ENCODE measurements at places on chromosomes 3 and 15. TPM values are rescaled to one million over a fixed set of nuclear protein-coding genes. Genes with fewer than 3 reads are reported as not detected.

DNA sequence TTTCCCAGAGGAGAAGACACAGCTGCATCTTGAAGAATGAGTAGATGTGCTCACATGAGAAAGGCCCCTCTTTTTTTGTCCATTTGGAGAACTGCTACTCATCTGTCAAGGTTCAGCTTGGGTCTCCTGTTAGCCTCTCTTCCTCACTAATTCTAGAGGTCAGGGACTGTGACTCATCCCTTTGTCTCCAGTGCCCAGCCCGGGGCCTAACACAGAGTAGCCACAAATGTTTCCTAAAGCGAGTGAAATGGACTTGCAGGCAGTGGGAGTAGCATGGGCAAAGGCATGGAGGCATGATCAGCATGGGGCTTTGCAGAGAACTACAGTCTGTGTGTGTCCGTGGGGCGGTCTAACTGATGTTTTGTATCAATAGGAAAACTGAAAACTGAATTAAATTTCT is 33.9 kb upstream of the MRPS22 start:
- DNase-seq, result no peak

- peak; percentile 78 for DNase-seq
Observed at GRCh38 chr3:45665101-45665572, 24.1 kb upstream of the SACM1L start.

DNA sequence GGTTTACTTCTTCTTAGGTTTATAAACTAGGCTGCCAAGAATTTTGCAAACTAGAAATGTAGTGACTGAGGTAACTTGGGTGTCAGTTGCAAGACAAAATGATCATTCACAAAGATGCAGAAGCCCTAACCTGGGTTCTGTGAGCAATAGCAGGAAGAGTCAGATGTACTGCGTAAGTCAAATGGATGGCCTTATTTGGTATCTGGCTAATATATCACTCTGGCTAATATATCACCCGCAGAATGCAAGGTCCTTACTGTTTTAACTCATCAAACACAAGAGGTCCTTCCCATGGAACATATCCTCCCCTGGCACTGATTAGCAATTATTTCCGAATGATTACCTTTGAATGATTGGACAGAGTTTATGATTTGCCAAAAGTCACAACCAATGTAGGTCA is 37.4 kb downstream of the RBMS3 start:
- DNase-seq, result no peak

DNA sequence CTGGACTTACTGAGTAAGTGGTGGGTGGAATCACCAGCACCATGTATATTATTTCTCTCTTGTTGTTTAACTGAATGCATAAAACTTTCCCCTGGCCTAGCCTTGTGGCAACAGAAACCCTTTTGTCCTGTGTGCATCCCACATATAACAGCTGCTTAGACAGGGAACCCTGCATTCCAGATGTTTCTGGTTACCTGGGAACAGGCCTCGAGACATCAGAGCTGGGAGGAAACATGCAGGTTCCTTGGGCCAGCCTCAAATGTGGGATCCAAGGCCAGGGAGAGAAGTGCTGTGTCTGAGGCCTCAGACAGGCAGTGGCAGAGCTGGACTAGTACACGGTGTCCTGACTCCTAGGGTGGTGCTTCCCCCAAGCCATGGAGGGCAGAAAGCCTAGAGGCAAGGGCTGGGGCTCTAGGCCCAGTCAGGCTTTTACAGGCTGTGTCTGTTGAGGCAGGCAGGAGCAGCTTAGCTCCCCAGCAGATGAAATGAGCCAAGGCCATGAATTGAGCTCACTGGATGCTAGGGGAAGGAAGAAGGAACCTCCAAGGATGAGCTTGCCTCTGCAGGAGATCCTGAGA is 57.7 kb downstream of the ITGA11 start:
- peak; percentile 16 for DNase-seq

The VIPR1 gene
- 14.1 TPM for polyA plus RNA-seq

- DNase-seq, result no peak
Observed at GRCh38 chr3:181362378-181362777, 349.3 kb upstream of the SOX2 start.

DNA sequence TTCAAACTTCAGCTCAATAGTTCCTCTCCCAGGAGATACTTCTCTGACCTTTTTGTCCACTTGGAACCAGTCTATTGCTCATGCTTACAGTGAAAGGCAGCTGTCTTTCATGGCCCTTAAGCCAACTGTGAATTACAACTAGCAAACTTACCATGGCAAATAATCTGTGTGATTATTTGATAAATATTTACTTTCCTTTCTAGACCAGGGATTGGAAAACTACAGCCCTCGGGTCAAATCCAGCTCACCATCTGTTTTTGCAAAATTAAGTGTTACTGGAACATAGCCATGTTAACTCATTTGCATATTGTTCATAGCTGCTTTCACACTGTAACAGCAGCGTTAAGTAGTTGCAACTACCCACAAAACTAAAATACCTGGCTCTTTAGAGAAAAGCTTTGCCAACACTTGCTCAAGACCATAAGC is 289.1 kb upstream of the MCTP2 start:
- DNase-seq, result no peak

The THPO gene
- polyA plus RNA-seq, result 11.9 TPM

- DNase-seq, result no peak
Observed at GRCh38 chr3:8635631-8636030, 9.0 kb downstream of the SSUH2 start.

The CILP gene
- polyA plus RNA-seq, result 0.36 TPM

DNA sequence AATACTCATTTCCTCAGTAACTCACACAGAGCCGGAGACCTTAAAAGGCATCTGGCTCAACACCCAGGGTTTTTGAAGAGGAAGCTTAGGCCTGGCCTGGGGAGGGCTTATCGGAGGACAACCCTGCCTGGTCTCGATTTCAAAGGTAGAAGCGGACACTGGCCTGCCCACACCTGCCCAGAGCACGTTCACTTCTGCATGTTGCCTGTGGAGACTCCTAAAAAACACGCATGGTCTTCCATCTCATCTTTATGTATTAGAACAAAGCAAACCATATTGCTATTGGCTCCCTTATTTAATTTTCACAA is 55.5 kb upstream of the FURIN start:
- no peak for DNase-seq

GRCh38 chr3:26365706-26366105 is 256.9 kb upstream of the LRRC3B start:
- no peak for DNase-seq

- DNase-seq, result no peak
Observed at GRCh38 chr15:96428742-96429141, 98.2 kb downstream of the NR2F2 start.

DNA sequence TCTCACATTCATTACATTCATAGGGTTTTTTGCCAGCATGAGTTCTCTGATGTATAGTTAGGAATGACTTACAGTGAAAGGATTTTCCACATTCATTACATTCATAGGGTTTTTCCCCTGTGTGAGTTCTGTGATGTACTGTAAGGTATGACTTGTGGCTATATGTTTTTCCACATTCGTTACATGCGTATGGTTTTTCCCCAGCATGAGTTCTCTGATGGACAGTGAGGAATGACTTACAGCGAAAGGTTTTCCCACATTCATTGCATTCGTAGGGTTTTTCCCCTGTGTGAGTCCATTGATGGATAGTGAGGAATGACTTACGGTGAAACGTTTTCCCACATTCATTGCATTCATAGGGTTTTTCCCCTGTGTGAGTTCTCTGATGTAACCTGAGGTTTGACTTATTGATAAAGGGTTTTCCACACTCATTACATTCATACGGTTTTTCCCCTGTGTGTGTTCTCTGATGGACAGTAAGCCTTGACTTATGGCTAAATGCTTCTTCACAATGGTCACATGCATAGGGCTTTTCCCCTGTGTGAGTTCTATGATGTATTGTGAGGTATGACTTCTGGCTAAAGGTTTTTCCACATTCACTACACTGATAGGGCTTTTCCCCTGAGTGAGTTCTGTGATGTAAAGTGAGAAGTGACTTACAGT is 47.4 kb downstream of the ZNF717 start:
- no peak for DNase-seq

The FBXO40 gene
- polyA plus RNA-seq, result not detected

The ARL8B gene
- 20.2 TPM for polyA plus RNA-seq

- no peak for DNase-seq
Observed at GRCh38 chr3:50015918-50016317, 72.8 kb upstream of the RBM5 start.

The PIAS1 gene
- polyA plus RNA-seq, result 5.6 TPM

GRCh38 chr3:136559896-136560295 is 192.3 kb downstream of the STAG1 start:
- no peak for DNase-seq

GRCh38 chr3:42547401-42547945 is 34.3 kb downstream of the SEC22C start:
- peak; percentile 79 for DNase-seq

DNA sequence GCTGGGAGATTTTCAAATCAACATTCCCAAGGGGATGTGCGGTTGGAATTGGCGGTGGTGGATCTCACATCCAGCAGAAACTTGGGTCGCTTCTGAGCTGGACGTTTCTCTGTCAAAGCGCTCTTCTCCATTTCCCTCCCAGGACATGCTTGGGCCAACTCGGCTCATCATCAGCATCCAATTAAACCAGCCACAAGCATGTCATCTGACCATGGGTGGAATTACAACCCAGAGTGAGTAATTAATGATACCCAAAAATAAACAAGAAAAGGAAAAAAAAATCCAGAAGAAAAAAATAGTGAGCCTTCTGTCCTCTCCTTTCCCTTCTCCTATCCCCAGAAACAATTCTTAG is 111.2 kb downstream of the XXYLT1 start:
- no peak for DNase-seq

- DNase-seq, result no peak
Observed at GRCh38 chr3:120040813-120041377, 53.4 kb downstream of the GSK3B start.

- no peak for DNase-seq
Observed at GRCh38 chr15:78012643-78013077, 64.9 kb downstream of the TBC1D2B start.

DNA sequence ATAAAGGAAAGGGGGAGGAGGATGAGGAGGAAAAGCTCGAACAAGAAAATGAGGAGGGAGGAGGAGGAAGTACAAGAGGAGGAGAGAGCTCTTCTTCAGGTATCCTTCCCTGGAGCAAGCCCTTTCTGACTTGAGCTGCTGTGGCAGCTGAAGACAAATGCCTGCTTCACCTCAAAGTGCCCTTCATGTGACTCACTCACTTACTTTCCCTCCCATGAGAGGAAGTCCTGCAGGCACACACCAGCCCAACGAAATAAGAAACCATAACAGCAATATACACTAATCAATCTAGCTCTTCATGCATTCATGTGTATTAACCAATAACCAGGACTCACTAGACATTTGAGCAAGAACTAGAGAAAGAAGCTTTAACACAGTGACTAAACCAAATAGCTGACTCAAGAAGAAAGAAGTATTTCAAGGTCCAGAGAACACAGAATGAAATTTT is 251.9 kb downstream of the IGSF11 start:
- no peak for DNase-seq

The ALS2CL gene
- 4.8 TPM for polyA plus RNA-seq

DNA sequence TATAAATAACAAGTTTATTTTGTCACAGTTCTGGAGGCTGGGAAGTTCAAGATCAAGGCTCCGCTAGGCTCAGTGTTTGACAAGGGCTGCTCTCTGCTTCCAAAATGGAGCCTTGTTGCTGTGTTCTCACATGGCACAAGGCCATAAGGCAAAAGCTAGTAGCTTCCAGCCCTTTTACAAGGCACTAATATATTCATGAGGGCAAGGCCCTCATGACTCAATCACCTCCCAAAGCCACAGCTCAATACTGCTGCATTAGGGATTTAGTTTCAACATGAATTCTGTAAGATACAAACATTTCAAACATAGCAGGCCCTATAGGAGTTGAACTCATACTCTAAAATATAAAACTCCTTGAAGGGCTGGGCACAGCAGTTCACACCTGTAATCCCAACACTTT is 30.2 kb downstream of the ZBTB11 start:
- no peak for DNase-seq

DNA sequence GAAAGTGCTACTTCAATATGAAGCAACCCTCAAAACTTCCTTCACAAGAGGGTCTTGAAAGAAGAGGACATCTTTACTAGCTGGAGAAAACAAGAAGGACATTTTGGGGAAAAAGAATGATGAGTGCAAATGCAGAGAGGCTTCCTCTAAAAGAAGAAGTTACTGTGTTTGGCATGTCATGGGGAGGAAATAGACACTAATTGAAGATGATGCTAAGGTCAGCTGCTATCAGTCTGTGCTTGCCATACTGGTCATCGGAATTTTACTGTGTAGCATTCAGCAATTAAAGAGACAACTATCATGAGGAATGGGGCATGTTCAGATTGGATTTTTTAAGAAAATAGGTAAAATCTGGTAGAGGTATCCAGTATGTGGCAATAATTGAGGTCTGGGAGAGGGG is 60.0 kb downstream of the THRB start:
- no peak for DNase-seq

Measured in liver (tissue), 10 donors.